ENCODE measurements at places on chromosomes 4 and X. TPM values are rescaled to one million over a fixed set of nuclear protein-coding genes. Genes with fewer than 3 reads are reported as not detected.

Gene TRPC5OS
- not detected for polyA plus RNA-seq

Gene BBS12
- polyA plus RNA-seq, result 1.3 TPM

Gene FGD1
- polyA plus RNA-seq, result 1.7 TPM

Gene HELT
- not detected for polyA plus RNA-seq

Gene ZDHHC15
- 1.0 TPM for polyA plus RNA-seq

Gene SPANXA1
- polyA plus RNA-seq, result not detected

Gene CNKSR2
- 0.76 TPM for polyA plus RNA-seq

Gene GPR173
- 0.42 TPM for polyA plus RNA-seq

Gene BLTP1
- 14.7 TPM for polyA plus RNA-seq

Gene DSPP
- polyA plus RNA-seq, result 0.11 TPM

Gene CNGA1
- 1.3 TPM for polyA plus RNA-seq

Gene NLRP2B
- 0.11 TPM for polyA plus RNA-seq

Gene TGIF2LX
- polyA plus RNA-seq, result not detected

Gene BDH2
- 19.8 TPM for polyA plus RNA-seq

Gene GABRA4
- polyA plus RNA-seq, result not detected

Gene CT47C1
- polyA plus RNA-seq, result not detected

Gene CLCN4
- 2.4 TPM for polyA plus RNA-seq

Gene ANK2
- polyA plus RNA-seq, result 29.7 TPM

Gene HOPX
- polyA plus RNA-seq, result 5.6 TPM

Gene SPP1
- 23.4 TPM for polyA plus RNA-seq

Gene GAGE12F
- not detected for polyA plus RNA-seq

Gene NPY5R
- polyA plus RNA-seq, result 1.0 TPM

Gene VCX2
- polyA plus RNA-seq, result not detected

Gene KIAA1210
- polyA plus RNA-seq, result not detected

Gene SRPX
- 351 TPM for polyA plus RNA-seq

Gene ATP1B4
- not detected for polyA plus RNA-seq

Gene PAGE5
- polyA plus RNA-seq, result not detected

Gene RPS6KA6
- 0.55 TPM for polyA plus RNA-seq

Gene PDLIM3
- polyA plus RNA-seq, result 16.1 TPM

Gene MAGEH1
- 21.2 TPM for polyA plus RNA-seq

Gene PABPC1L2B
- not detected for polyA plus RNA-seq

Gene KANTR
- 1.7 TPM for polyA plus RNA-seq

Gene SSX4
- polyA plus RNA-seq, result not detected

Gene ITIH6
- polyA plus RNA-seq, result not detected

Gene ABRAXAS1
- 6.1 TPM for polyA plus RNA-seq

Gene SPIN2A
- polyA plus RNA-seq, result 0.45 TPM

Gene SLC25A4
- 33.1 TPM for polyA plus RNA-seq

Gene SASH3
- polyA plus RNA-seq, result 2.8 TPM

Gene GNRHR
- polyA plus RNA-seq, result not detected

Gene EDNRA
- polyA plus RNA-seq, result 2.7 TPM

Gene CT45A10
- polyA plus RNA-seq, result not detected

Gene SUPT20HL1
- polyA plus RNA-seq, result not detected

Gene RHOXF1
- polyA plus RNA-seq, result not detected

Measured in adipose tissue (tissue), 3 donors.